Muscle of back (tissue), 13 donors: ENCODE measurements at places on chromosomes 12 and 14. TPM values are rescaled to one million over a fixed set of nuclear protein-coding genes. Genes with fewer than 3 reads are reported as not detected.

GRCh38 chr14:88856786-88857366 is 32.4 kb downstream of the TTC8 start:
- no peak for DNase-seq

- peak; percentile 52 for DNase-seq
These were observed 4.6 kb downstream of the CCDC197 start for GRCh38 chr14:94001501-94002396.

GRCh38 chr12:44431647-44432343 is 444.3 kb downstream of the NELL2 start:
- no peak for DNase-seq

GRCh38 chr12:29888777-29889176 is 105.0 kb upstream of the TMTC1 start:
- DNase-seq: no peak

DNA sequence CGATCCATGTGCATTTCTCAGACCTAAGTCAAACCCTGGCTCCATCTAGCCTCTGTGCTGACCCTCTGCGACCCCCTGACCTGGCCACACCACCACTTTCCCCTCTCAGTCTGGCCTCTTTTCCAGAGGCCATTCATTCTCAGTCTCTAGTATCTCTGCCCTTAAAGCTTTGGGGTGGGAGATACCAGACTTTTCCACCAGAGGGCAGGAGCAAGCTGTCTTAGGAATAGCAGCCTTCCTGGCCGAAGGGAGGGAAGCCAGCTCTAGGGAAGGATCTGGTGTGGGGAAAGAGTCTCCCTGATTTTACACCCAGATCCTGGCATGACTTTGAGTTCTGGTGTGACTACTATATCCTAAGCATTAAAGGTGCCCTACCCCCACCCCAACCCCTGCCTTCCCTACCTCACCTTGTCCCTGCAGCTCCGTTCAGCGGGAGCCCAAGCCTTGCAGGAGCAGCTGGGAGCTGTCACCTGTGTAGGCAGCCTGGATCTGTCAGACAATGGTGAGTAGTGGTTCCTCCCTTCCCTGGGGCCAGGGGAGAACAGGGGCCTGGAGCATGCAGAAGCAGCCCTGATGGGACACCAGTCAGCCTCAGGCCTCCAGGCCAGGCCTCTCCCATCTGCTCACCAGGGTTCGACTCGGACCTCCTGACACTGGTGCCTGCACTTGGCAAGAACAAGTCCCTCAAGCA is 6.6 kb downstream of the CARMIL3 start:
- peak; percentile 86 for DNase-seq

DNA sequence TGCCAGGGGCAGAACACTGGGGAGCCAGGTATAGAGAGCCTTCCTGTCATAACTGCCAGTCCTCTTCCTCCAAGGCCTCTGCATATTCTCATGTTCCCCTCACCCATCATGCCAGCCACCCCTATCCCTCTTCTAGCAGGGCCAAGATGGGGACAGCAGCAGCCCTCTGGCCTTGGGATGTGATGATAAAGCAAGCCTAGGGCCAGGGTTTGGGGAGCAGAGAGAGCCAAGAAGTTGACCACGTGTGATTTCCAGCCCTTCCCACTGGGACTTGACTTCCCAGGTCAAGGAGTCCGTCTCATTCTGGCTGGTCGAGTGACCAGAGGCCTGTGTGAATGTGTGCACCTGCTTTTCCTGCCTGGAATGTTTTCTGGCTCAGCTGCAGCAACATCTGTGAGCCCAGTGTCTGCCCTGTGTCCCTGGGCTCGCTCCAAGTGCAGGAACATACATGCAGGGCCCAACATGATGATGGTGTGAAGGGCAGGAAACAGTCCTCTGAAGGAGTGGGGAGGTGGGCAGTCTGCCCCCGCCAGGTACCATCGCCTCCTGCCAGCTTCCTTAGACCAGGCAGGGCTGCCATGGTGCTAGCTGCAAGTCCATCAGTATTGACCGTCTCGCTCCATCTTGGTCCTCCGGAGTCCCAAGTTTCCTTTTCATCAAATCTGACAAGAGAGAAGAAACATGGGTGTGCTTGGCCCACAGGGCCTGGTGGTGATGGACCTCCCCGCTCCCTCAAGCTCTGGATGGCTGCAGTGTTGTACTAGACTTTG is 21.0 kb downstream of the VASH1 start:
- no peak for DNase-seq

DNA sequence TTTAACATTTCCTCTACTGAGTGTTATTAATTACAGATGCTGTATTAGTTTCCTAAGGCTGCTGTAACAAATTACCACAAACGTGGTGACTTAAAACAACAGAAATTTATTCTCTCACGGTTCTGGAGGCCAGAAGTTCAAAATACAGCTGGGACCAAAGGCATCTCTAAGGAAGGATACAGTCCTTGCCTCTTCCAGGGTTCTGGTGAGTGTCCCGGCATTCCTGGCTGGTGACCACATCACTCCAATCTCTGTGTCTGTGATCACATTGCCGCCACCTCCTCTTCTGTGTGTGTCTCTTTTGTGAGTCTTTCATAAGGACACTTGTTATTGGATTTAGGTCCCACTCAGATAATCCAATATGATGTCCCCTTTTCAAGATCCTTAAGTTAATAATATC is 85.1 kb upstream of the CCDC198 start:
- no peak for DNase-seq

GRCh38 chr14:76727384-76727783 is 33.9 kb upstream of the VASH1 start:
- DNase-seq: no peak

GRCh38 chr12:25789541-25789944 is 168.9 kb upstream of the RASSF8 start:
- peak; percentile 80 for DNase-seq

DNA sequence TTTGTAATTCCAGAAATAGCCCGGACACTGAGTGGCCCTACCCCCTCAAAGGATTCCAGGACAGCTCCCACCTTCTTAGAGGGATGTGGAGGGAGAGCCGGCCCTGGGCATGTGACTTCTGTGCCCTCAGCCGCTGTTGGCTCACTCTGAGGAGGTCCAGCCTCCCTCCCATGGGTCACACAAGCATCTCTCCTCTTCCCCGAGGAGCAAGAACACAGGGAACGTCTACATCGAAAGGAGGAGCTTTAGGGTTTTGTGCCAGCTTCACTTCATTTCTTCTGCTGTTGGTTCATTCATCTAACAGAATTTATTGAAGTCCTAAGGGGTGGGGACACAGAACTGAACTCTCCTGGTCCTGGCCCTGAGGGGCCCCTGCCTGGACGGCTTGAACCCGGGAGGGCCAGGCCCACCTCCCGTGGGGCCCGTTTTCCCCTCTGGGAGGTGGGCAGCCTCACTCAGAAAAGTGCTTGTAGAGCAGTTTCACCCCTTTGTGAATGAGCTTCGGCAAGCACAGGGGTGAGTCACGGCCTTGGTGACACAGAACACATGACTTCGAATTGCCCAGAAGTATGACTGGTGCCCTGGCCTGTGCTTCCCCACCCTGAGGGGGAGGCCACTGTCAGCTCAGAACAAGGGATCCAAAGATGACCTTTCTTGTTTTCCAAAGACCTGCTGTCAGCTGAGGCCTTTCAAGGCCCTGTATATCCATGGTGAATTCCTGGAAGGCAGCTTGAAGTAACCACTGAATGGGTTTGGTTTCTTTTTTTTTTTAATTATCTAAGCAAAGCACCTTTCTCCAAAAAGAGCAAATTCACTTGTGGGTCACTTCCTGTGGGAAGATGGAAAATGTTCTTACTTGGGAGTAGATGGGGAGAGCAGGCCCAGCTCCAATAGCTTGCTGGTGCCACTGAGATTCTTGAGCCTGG is 39.2 kb downstream of the NFKBIA start:
- no peak for DNase-seq

GRCh38 chr12:119836781-119837180 is 40.3 kb downstream of the CIT start:
- no peak for DNase-seq

- peak; percentile 95 for DNase-seq
These were observed 13.9 kb upstream of the ATP2A2 start for GRCh38 chr12:110266980-110267620.

DNA sequence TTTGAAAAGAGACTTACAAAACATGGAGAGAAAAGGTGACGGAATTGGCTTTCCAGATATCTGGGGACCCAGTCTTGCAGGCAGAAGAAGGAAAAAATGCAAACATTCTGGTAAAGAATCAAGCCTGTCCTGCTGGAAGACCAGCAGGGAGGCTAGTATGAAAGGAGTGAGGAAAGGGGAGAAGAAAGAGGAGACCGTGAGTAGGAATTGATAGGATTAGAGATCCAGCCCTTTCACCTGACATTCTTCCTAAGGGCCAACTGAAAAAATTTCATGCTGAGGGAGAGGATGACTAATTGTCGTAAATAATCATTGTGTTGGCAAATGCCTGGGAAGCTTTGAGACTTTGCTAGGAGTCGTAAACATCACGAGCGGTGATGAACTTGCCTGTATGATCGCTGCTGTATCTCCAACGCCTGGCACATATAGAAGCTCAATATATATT is 12.1 kb downstream of the BHLHE41 start:
- no peak for DNase-seq

GRCh38 chr12:98399532-98399931 is 115.9 kb upstream of the TMPO start:
- DNase-seq: no peak

GRCh38 chr12:90077756-90078155 is 369.1 kb upstream of the ATP2B1 start:
- DNase-seq: no peak

GRCh38 chr12:44627387-44628166 is 248.5 kb downstream of the NELL2 start:
- DNase-seq: peak; percentile 36

- no peak for DNase-seq
These were observed 154.0 kb upstream of the SSTR1 start for GRCh38 chr14:38053666-38054065.

- DNase-seq: no peak
These were observed 101.5 kb upstream of the PCED1B start for GRCh38 chr12:46977871-46978375.

DNA sequence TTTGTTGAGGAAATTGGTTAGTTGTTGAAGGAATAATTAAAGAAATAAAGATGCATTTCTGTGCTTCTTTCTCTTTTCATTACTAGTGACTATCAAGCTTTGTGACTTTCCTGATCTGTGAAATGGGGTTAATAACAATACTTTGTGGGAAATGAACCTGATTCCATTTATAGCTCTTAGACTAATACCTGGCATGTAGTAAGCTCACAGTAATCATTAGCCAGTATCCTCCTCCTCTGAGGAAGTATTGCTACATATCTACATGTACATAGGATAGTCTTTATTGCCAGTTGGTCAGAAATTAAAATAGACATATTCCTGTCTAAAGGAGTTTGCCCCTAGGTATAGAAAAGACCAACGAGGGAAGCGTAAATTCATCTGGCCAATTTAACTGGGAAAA is 1.8 kb upstream of the CCDC198 start:
- DNase-seq: no peak

- no peak for DNase-seq
These were observed 105.4 kb upstream of the HIF1A start for GRCh38 chr14:61589691-61590581.

DNA sequence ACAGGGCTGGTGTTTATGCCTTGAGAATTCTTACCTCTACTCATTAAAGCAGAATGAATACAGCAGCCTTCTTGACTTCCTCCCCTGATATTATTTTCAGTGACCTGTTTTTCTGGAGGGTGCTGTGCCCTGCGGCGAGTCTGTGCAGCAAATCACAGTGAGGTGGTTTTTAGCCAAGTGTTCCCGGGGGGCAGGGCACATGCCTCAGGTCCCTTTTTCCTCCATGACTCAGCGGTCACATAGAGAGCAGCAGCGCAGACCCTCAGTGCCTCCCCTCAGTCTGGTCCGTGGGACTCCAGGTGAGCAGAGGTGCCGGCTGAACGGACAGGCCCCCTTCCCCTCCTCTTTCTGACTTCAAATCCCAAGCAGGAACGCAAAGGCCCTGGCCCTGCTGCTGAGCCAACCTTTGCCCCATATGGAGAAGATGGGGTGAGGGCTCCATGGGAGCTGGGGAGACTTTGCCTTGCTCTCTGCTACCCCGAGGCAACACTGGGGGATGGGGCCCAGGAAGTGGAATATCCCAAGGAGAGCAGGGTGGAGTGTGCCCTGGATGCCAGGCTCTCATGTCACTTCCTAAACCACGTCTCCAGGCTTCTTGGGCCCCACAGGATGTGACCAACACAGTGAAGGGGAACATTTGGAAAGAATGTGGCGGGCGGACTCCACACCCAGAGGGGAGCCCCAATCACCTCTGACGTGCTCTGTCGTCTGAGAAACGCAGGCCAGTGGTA is 90.0 kb downstream of the DHRS2 start:
- DNase-seq: no peak

DNA sequence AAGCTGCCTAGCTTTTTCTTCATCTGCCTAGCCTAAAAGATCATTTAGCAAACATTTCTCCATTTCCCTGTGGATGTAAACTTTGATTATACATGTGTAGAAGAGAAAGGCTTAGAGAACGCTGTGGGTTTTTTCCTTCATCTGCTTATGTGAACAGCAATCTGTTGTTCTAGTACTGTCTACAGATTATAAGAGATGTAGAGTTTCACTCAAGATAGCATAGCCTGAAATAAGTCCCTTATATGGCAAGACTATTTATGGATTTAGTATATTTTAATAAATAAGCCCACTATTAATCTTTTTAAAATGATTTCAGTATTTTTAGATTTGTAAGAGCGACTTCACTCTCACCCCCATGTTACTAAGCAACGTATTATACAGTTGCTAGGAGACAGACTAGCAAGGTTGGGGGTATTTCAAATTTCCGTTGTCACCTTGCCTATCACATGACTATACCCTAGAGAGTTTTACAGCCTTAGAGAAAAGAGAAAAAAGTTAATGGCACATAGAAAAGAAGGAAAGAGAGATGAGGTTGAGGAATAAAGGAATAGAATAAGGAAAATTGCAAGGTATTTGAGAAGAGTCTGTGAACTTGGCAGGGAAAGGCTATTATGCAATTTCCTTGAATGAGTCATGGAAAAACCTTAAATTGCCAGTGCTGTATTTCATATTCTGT is 12.2 kb upstream of the TUBA1A start:
- DNase-seq: peak; percentile 94

GRCh38 chr14:22630486-22630885 is 13.7 kb downstream of the OR6J1 start:
- DNase-seq: no peak

GRCh38 chr12:13347241-13348043 is 150.9 kb downstream of the EMP1 start:
- no peak for DNase-seq

GRCh38 chr12:57735952-57736740 is 2.4 kb downstream of the AGAP2 start:
- DNase-seq: no peak

- DNase-seq: no peak
These were observed 37.9 kb downstream of the DLK1 start for GRCh38 chr14:100764471-100765115.

GRCh38 chr12:116927244-116927940 is 16.6 kb downstream of the FBXW8 start:
- DNase-seq: no peak

GRCh38 chr12:44640427-44641190 is 235.5 kb downstream of the NELL2 start:
- no peak for DNase-seq

GRCh38 chr14:71022012-71022869 is 115.0 kb downstream of the PCNX1 start:
- DNase-seq: no peak

The ARHGEF40 gene
- 51.4 TPM for polyA plus RNA-seq

The FERMT2 gene
- polyA plus RNA-seq: 92.9 TPM

The DENND5B gene
- polyA plus RNA-seq: 20.0 TPM

The DTX1 gene
- polyA plus RNA-seq: 6.1 TPM

The PPP1R1A gene
- polyA plus RNA-seq: 43.9 TPM

The KSR2 gene
- polyA plus RNA-seq: not detected

The GPX2 gene
- polyA plus RNA-seq: 0.19 TPM

The SLC6A13 gene
- polyA plus RNA-seq: 6.1 TPM

The SGPP1 gene
- polyA plus RNA-seq: 10.4 TPM

The LHX5 gene
- not detected for polyA plus RNA-seq

The GYS2 gene
- polyA plus RNA-seq: not detected

The TMPRSS12 gene
- not detected for polyA plus RNA-seq

The TPPP2 gene
- polyA plus RNA-seq: 0.98 TPM
